Breast epithelium (tissue), 4 donors: ENCODE measurements at places on chromosomes 2 and 18. TPM values are rescaled to one million over a fixed set of nuclear protein-coding genes. Genes with fewer than 3 reads are reported as not detected.
A peak's percentile ranks its signal among the peaks of the same experiment; 100 is the strongest.

GYPC gene
- total RNA-seq, result 127 TPM

- peak overlapping the region; percentile 16 for H3K4me3 ChIP-seq
- peak; percentile 67 for DNase-seq
- peaks cover 12% of the 10 kb centered on the region for H3K4me1 ChIP-seq
- H3K36me3 ChIP-seq, result no peaks in the 10 kb centered on the region
These were observed 103.5 kb upstream of the CTDP1 start for GRCh38 chr18:79575891-79576685.

DNA sequence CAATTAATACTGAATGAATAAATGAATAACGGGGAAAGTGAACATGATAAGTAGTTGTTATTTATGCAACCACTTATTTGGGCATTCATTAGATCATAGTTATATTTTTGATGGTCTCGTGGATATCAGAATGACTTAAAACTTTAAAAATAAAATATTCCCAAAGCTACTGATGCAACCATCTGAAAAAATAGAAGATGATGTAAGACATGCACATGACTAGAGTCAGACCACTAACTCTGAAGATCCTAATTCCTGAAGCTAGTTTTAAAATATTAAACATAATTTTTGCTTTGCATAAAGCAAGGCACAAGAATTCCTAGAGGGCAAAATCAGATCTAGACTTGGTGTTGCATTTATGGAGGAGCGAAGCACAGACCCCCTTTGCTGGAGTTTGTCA, 616.1 kb downstream of the IRS1 start:
- no peaks in the 10 kb centered on the region for H3K36me3 ChIP-seq
- no peak overlapping the region for H3K27ac ChIP-seq
- DNase-seq, result no peak
- H3K27me3 ChIP-seq, result no peaks in the 10 kb centered on the region

GRCh38 chr2:102107741-102108070, 34.8 kb upstream of the IL1R1 start:
- H3K4me1 ChIP-seq, result no peaks in the 10 kb centered on the region
- H3K36me3 ChIP-seq, result no peaks in the 10 kb centered on the region
- no peak for DNase-seq
- H3K27ac ChIP-seq, result no peak overlapping the region
- H3K4me3 ChIP-seq, result no peak overlapping the region
- H3K27me3 ChIP-seq, result no peaks in the 10 kb centered on the region

DNA sequence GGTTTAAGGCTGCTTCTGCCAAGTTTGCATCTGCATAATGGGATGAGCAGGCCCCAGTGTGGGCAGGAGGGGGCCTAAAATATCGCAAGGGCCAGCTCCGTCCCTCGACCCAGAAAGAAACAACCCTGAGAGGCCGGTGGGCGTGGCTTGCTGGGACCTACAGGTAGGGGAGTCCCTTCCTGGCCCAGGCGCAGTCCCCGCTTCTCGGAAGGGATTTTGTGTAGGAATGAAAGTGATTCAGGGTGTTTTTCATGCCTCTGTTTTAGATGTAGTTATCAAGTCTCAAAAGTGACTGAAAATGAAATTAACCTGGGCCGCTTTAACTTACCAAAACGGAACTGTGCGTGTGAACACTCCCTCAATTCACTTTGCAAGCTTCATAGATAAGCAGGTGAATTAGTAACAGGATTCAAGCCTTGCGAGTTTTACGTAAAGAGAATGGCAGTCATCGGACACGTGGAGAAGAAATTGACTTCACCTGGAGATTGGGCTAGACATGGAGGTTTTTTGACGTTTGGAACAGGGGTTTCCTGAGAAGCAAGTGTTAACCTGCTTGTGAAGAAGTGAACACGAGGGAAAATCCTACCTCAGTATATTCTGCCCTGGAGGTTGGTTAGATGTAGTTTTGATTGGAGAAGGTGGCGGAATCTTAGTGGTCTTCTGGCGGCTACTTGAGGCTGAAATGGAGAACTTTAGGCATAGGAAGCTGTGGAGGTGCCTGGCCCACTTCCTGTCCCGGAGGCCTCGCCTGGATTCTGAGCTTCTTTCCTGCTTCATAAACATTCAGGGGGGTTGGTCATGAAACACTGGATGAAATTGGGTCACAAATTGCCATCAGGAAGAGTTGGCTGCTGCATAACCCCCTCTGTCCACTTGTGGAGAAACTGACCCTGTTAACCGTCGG, 1.7 kb downstream of the NCK2 start:
- H3K4me3 ChIP-seq, result peak overlapping the region; percentile 95
- peak overlapping the region; percentile 90 for H3K27ac ChIP-seq
- H3K36me3 ChIP-seq, result no peaks in the 10 kb centered on the region
- DNase-seq, result peak; percentile 77

DNA sequence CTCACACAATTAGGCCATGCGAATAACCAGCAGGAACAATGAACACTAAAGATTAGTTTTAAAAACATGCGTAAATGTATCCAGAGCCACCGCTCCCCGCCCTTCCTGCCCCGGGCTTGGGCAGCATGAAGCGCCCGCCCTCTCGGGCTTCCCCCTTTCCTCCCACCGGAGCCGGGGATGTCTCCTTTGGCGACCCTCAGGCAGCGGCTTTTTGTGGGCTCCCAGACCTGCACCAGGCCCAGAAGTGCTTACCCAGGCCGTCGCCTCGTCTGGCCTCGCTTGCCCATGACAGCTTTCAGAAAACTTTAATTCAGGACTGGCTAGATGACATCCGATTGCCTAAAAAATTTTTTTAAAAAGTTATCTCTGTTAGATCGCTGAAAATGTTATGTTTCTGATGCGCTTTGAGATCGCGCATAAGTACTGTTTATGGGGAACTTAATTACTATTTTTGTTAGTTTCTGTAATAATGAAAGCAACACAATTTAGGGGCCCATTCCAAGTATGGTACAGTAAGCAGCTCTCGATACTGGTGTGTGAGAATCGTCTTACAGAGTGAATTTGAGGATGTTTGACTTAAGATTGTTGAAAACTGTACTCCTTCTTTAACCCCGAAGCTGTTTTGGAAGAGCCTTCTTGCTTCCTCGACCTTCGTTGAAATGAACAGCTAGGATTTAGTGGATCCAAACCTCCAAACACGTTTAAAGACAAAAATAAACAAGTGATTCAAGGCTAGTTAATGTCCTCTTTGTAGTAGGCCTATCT, 1.1 kb downstream of the MAP3K20 start:
- no peaks in the 10 kb centered on the region for H3K36me3 ChIP-seq
- H3K4me1 ChIP-seq, result no peaks in the 10 kb centered on the region
- DNase-seq, result peak; percentile 48
- no peaks in the 10 kb centered on the region for H3K27me3 ChIP-seq

DNA sequence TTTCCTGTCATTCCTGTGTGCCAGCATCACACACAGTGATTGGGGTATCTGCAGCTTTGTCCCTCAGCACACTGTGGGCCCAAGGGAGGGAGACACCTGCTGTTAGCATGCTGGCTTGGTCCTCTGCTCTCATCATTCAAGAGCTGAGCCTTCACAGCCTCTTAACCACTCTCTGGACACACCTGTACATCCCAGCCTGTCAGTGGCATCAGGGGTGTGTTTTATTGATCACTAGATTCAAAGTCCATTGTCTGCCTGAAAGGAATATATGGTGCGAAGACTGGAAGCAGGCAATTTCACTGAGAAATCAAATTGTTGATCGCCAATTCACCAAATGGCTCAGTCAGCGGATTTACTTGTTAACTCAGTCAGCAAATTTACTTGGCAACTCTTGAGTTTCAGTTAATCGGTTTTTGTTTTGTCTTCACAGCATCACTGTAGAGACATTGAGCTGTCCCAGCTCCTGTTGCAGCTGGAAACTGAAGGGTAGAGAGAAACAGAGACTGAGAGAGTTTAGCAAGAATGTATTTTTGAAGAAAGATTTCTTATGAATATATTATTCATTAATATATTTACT, 56.3 kb upstream of the TMEM200C start:
- H3K27ac ChIP-seq, result no peak overlapping the region
- no peak overlapping the region for H3K4me3 ChIP-seq
- no peaks in the 10 kb centered on the region for H3K4me1 ChIP-seq
- no peaks in the 10 kb centered on the region for H3K36me3 ChIP-seq
- H3K27me3 ChIP-seq, result no peaks in the 10 kb centered on the region
- no peak for DNase-seq

GRCh38 chr2:29054430-29054829, 19.9 kb downstream of the PCARE start:
- no peaks in the 10 kb centered on the region for H3K4me1 ChIP-seq
- H3K27me3 ChIP-seq, result no peaks in the 10 kb centered on the region
- no peak overlapping the region for H3K4me3 ChIP-seq
- peak overlapping the region; percentile 3 for H3K27ac ChIP-seq
- no peaks in the 10 kb centered on the region for H3K36me3 ChIP-seq
- peak; percentile 1 for DNase-seq

GRCh38 chr2:17518212-17519154, at the start of gene RAD51AP2:
Gene RAD51AP2, minus strand, starts transcription at chr2:17518440. Its CDS starts 25 bp downstream, at chr2:17518415.
- DNase-seq, result peak; percentile 81
- H3K27me3 ChIP-seq, result no peaks in the 10 kb centered on the region
- no peaks in the 10 kb centered on the region for H3K4me1 ChIP-seq
- no peaks in the 10 kb centered on the region for H3K36me3 ChIP-seq
- H3K4me3 ChIP-seq, result peak within 1 kb of the TSS; percentile 48

- H3K4me1 ChIP-seq, result no peaks in the 10 kb centered on the region
- no peaks in the 10 kb centered on the region for H3K36me3 ChIP-seq
- no peak for DNase-seq
- no peak overlapping the region for H3K27ac ChIP-seq
- H3K4me3 ChIP-seq, result no peak overlapping the region
These were observed 25.3 kb upstream of the STEAP3 start for GRCh38 chr2:119198240-119198840.

NT5C1B gene
- total RNA-seq, result not detected

GRCh38 chr2:217797165-217797564, 205.6 kb downstream of the TNS1 start:
- H3K27ac ChIP-seq, result peak overlapping the region; percentile 50
- no peak for DNase-seq
- H3K4me1 ChIP-seq, result no peaks in the 10 kb centered on the region

DNA sequence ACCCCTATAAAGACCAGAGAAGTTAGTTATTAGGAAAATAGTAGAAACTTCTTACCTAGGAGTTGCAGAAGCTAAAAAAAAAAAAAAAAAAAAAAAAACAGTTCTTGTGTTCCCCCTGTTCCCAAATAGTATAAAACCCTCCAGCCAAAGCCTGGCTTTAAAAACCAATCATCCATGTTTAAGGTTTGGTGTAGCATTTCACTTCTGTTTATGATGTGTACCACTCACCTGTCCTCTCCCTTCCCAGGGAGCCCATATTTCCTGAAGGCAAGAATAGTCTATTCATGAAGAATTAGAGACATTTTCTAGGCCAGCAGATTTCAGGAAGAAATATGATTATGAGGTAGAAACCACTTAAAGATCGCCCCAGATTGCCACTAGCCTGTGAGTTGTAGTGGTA, 273.6 kb downstream of the SETBP1 start:
- no peaks in the 10 kb centered on the region for H3K4me1 ChIP-seq
- H3K36me3 ChIP-seq, result no peaks in the 10 kb centered on the region
- no peak for DNase-seq
- H3K4me3 ChIP-seq, result no peak overlapping the region
- no peaks in the 10 kb centered on the region for H3K27me3 ChIP-seq

DNA sequence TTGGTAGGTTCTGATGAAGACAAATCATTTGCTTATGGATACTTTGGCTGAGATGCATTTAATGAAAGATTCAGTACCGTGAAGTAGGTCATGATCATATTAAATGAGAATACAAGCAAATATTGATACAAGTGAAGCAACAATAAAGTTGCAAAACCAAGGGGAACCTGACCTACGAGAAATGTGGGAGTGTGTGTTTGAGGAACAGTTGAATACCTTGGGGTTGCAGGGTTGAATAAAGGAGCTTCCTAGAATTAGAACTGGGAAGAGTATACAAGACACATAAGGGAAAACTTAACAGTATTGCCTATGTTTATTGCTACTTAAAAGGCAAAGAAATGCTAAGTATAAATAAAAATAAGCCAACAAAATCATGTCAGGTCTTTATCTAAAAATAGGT, 702.9 kb downstream of the ERBB4 start:
- H3K27me3 ChIP-seq, result no peaks in the 10 kb centered on the region
- DNase-seq, result no peak
- H3K4me1 ChIP-seq, result no peaks in the 10 kb centered on the region

DNA sequence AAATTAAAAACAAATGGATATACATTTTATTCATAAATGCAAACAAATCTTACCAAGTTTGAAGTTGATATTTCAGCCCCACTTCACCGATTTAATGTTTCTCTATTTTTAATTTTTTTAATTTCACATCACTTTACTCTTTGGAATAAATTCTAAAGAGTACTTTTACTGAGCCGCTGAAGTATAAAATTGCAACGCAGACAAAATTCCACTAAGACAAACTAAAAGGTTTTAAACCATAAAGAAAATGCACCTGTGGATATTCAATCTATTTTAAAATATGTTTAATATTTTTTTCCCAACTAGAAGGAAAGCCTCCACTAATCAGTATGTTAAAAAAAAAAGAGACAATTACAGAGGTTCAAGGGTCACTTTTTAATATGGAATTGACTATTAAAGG, 1073.9 kb upstream of the CRIM1 start:
- DNase-seq, result no peak
- no peaks in the 10 kb centered on the region for H3K27me3 ChIP-seq
- no peak overlapping the region for H3K4me3 ChIP-seq
- H3K36me3 ChIP-seq, result no peaks in the 10 kb centered on the region
